ENCODE measurements at places on chromosomes 5 and 9. TPM values are rescaled to one million over a fixed set of nuclear protein-coding genes. Genes with fewer than 3 reads are reported as not detected.

Gene PDCD1LG2
- 2.5 TPM for total RNA-seq

Gene MYMK
- not detected for total RNA-seq

Gene TSSK1B
- total RNA-seq: 0.42 TPM

Gene AK1
- total RNA-seq: 9.5 TPM

Gene GFPT2
- 4.5 TPM for total RNA-seq

Gene SLC34A3
- total RNA-seq: not detected

Gene FOXD1
- total RNA-seq: 1.5 TPM

Gene CAMK2A
- not detected for total RNA-seq

Gene ADAMTSL1
- 3.6 TPM for total RNA-seq

Gene PRR16
- not detected for total RNA-seq

Gene SELENOP
- 217 TPM for total RNA-seq

Gene SLC4A9
- total RNA-seq: 0.10 TPM

Gene OLFML2A
- 13.7 TPM for total RNA-seq
